RWPE2 (cell line): ENCODE measurements at places on chromosomes 2 and 18.

DNA sequence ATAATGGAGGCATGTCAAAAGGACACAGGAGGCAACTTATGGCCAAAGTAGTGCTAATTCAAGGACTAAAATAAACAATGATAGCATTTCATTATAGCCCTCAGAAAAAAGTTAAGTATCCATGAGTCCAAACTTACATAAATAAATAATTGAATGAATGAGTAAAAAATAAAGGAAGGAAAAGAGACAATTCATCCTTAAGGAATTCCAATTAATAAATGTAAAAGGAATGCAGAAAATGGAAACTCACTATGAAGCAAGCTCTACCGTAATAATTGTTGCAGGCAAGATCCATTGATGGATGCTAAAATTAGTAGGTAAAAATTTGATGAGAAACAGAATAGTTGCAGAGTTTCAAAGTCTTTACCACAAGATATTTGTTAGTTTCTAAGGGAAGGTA, 88.2 kb upstream of the RAPGEF4 start:
- no peak for DNase-seq

DNA sequence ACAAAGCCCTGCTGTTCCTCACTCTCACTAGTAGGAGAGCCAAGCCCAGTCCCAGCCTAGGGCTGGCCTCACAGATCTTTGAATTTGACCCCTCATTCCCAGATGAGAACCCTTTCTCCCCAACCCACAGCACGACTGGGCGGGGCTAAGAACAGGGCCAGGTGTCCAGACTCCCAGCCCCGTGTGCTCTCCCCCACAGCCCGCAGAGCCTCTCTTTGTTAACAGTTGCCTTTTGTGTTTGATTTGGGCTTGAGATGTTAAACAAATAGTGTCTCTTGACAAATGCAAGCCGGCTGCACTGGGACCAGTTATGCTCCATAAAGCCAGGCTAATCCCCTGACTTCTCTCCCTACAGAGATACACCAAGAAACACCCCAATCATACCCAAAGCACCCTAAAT, 4.7 kb upstream of the KCNK3 start:
- DNase-seq = no peak

DNA sequence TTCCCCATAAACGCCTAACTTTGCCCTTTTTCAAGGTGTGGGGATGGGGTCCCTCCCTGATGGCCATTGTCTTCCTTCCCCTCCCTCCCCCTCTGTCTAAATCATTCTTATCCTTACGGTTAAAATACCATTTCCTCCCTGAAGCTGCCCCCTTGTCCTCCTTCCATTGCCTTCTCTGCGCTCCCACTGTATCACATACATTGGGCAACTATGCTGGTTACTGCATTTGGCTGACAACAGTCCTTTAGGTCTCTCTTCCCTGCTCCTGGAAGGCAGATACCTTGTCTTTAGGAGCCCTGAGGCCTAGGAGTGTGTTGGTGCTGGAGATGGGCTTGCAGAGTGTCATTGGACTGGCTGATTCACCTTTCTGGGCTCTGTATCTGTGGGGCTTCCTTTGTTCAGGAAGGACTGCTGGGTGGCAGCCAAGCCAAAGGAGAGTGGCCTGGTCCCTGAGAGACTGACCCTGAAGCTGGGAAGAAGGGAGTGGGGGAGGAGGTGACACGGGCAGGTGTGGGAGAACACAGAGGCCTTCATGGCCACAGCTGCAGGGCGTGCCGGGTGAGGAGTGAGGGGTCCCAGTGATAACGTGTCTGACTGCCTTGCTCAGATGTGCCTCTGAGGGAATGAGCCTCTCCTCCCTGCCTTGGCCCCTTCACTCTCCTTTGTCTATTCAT, 2.2 kb downstream of the WNT6 start:
- DNase-seq = no peak

GRCh38 chr18:26407736-26408601, 140.4 kb downstream of the KCTD1 start:
- DNase-seq = no peak

GRCh38 chr2:31138037-31138962, at the start of gene GALNT14:
TSS of gene GALNT14 (minus strand) at chr2:31138440. CDS start at chr2:31138086, 354 bp downstream.
- DNase-seq = peak; percentile 77

DNA sequence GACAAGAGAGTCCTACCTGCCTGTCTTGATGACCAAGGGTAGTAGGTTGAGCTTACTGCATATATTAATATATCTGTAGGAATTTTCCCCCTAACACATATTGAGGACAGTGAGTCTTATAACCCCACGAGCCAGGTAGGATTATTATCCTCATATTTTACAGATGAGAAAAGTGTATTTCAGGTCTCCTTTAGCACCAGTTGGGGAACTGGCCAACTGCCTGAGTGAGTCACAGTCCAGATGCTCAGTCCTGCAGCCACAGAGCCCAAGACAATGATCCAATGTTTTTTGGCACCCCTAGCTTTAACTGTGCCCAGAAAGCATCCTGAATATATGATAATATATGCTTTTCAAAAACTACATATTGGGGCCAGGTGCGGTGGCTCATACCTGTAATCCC, 30.8 kb upstream of the GLS start:
- peak; percentile 62 for DNase-seq

DNA sequence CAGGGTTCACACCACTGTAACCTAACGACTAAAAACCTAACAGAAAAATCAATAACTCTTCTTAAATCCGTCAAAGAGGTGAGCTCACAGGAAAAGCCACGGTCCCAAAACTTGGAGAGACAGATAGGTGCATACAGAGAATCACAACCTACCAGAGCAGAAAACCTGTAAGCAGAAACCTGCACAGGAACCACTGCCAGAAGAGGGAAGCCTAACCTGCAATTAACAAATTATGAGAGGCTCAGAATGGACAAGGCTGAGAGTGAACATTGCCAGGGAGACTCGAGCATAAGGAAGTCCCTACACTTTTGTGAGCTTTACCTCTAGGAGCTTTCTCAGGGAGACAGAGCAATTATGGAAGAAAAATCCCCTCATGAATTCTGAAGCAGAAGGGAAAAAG, 156.2 kb upstream of the NETO1 start:
- no peak for DNase-seq

GRCh38 chr18:37639846-37640245, 74.2 kb upstream of the CELF4 start:
- DNase-seq = no peak

DNA sequence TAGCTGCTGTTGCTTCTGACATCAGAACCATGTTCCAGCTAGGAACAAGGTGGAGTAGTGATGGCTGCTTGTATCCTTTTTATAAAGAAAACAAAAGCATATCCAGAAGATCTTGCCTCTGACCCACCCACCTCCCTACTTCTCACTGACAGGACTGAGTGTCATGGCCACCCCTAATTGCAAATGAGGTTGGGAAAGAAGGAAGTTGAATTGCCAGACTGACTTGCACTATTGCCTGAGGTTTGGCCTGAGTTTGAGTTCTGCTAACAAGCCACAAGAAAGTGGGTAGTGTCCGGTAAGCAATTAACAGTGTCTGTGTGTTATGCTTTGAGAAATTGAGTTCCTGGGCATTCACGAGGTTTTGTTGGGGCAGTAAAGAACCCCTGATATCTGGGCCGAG, 22.8 kb downstream of the SGPP2 start:
- no peak for DNase-seq

DNA sequence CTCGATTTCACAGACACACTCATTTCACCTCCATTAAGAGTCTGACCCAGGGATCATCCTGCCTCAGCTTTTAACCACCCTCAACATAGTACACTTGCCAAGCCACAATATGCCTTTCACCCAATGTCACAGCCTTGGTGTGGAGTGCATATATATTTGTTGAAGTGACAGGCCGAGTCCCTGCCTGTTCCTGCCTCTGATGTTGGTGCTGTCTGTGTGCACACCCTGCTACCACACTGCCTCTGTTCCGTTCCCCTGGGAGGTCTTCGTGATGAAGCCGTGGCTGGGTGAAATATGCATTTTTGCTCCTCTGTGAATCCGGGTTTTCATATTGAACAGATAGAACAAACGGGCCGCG, 90.3 kb downstream of the RNF144A start:
- DNase-seq = no peak

DNA sequence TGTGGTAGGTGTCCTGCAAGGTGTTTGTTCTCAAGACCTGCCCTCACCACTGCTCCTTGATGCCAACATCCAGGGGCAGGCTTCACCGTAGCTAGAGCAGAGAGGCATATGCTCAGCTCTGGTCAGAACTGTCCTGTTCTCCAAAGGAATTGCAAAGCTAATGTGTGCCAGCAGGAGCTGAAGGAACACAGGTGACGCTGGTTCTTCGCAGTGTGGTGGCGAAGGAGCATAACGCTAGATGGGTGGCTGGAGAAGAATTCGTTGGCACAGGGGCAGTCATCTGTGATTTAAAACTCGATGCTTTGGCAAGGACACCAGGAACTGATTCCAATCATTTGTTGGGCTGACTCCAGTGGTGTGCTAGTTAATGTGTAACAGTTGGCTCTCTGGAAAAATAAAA, 11.4 kb upstream of the PER2 start:
- no peak for DNase-seq

GRCh38 chr2:168939918-168940317, 38.8 kb downstream of the G6PC2 start:
- no peak for DNase-seq

DNA sequence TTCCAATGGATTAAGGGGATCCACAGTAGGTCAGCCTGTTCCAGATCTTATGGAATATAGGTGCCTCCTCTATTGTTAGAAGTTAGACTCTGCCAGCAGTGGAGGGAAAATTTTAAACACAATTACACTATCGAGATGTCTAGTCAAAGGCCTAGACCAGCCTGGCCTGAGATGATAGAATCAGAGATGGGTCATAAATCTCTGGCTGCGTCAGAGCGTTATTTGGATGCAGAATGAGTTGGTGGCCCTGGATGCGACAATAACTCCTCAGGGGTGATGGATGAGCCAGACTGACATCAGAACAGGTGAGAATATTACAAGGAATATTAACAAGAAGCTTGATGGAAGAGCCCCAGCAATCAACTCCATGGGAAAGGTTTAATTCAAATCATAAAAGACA, 149.3 kb upstream of the TCF4 start:
- DNase-seq = no peak

DNA sequence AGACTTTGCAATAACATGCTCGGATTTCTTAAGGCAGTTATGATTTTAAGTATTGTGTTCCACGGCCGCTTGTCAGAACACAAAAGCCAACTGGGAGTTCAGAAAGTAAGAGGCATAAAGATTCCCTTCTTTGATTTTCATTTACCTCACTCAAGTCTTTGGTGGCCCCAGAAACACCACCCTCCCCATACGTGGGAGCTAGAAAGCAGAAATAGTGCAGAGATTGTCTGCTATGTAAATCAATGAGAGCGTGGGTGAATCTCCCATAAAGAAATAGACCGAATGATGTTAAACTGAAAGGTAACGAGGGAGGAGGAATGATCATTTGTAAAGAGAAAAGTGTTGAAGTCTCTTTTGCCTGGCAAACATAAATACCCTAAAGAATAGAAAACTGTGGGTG, 322.1 kb upstream of the ETAA1 start:
- DNase-seq = no peak

- DNase-seq = no peak
These were observed 341.1 kb downstream of the CYRIA start for GRCh38 chr2:16324544-16324937.

GRCh38 chr18:76434452-76434851, 60.6 kb downstream of the ZNF516 start:
- no peak for DNase-seq

DNA sequence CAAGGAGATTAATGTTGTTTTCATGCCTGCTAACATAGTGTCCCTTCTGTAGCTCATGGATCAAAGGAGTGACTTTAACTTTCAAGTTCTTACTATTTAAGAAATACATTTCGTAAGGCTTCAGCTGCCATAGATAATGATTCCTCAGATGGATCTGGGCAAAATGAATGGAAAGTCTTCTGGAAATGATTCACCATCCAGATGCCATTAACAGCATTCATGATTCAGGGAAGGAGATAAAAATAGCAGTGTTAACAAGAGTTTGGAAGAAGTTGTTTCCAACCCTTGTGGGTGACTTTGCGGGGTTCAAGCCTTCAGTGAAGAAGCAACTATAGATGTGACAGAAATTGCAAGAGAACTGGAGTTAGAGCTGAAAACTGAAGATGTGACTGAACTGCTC, 17.0 kb downstream of the VRK2 start:
- DNase-seq = no peak

DNA sequence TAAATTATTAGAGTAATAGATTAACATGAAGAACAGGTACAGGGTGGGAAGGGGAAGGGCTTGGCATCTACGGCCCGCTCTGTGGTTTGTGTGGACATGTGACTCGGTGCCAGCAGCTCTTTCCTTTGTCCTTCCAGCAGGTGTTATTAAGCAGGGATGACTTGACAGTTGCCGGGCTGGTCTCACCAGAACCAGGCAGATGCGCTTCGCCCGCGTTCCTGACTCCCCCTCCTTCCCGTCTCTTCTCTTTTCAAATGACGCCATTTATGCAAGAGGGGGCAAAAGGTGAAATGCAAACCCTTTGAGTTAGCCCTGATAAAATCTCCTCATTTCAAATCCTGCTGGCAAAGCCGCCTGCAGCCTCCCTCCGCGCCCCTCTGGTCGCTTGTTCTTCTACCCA, 38.9 kb upstream of the MGAT4A start:
- DNase-seq = no peak

DNA sequence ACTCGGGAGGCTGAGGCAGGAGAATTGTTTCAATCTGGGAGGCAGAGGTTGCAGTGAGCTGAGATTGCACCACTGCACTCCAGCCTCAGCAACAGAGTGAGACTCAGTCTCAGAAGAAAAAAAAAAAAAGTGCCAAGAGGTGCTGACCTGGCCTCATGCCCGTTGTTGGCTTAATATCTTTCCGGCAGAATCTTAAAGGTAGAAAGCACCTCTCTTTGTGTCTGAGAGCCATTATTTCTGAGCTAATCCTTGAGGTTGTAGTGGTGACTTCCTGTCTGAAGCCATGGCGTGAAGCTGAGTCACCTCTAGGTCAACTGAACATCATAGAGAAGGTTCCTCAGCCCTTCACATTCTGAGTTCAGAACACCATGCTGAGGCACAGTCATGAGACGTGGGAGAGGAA, 60.4 kb downstream of the WDSUB1 start:
- DNase-seq = no peak

DNA sequence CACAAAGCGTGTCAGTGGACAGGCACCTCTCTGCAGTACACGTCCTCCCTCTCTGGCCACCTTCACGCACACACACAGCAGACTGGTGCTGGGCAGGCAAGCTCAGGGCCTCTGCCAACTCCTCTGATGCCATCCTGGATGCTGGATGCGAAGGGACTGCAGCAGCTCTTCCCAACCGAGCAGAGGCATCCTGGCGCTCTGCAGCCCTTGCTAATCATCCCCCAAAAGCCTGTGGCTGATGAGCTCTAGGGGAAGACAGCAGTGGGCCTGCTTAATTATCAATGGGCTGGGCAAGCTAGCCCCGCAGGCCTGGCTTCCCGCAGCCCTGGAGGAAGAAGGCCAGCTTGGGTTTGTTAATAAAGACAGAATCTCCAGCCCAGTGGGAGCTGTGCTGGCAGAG, 71.3 kb upstream of the TEX51 start:
- DNase-seq = no peak

GRCh38 chr18:67211646-67212045, 304.9 kb downstream of the DSEL start:
- DNase-seq = no peak

GRCh38 chr2:67485431-67485830, 88.3 kb downstream of the ETAA1 start:
- DNase-seq = no peak

- no peak for DNase-seq
These were observed 251.2 kb upstream of the RBBP8 start for GRCh38 chr18:22681908-22682307.
